ENCODE measurements at places on chromosomes 6 and 20.

- DNase-seq = no peak
These were observed 531.0 kb downstream of the EPHA7 start for GRCh38 chr6:92888316-92888715.

- DNase-seq = no peak
These were observed 136.8 kb downstream of the ZDHHC14 start for GRCh38 chr6:157517601-157518359.

DNA sequence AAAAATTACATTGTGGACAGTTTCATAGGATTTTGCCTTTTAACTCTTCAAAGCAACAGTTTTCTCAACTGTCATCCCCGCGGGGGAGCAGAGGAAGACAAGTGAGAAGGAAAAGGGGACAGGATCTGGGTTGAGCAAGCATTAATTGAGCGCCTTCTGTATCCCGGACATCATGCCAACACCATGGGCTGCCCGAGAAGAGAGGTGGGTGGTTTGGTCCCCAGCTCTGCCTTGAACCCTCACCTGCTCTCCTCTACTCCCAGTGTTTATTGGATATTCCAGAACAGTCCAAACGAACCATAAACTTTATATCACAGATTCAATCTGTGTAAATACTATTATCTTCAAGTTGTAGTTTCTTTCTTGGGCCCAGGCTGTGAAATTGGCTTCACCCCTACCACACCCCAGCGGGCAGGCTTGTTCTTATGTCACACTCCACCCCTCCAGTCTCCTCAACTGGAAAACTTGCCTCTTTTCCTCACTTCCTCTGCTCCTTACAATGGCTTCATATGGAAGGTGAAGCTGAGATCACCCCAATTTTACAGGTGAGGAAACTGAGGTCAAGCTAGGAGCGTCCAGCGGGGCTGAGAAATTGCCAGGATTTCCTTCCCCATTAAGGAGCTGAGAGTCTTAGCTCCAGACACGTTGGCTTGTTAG is 6.0 kb downstream of the PCK1 start:
- no peak for DNase-seq

- DNase-seq = no peak
These were observed 659 bp downstream of the MCUR1 start for GRCh38 chr6:13813621-13814175.

- no peak for DNase-seq
These were observed 24.6 kb downstream of the MANBAL start for GRCh38 chr20:37314099-37314498.

- no peak for DNase-seq
These were observed 6.0 kb downstream of the MMP24OS start for GRCh38 chr20:35271904-35272303.

GRCh38 chr6:80767808-80768207 is 661.3 kb downstream of the BCKDHB start:
- DNase-seq = no peak

- no peak for DNase-seq
These were observed 4.2 kb downstream of the FOXS1 start for GRCh38 chr20:31840906-31841816.

DNA sequence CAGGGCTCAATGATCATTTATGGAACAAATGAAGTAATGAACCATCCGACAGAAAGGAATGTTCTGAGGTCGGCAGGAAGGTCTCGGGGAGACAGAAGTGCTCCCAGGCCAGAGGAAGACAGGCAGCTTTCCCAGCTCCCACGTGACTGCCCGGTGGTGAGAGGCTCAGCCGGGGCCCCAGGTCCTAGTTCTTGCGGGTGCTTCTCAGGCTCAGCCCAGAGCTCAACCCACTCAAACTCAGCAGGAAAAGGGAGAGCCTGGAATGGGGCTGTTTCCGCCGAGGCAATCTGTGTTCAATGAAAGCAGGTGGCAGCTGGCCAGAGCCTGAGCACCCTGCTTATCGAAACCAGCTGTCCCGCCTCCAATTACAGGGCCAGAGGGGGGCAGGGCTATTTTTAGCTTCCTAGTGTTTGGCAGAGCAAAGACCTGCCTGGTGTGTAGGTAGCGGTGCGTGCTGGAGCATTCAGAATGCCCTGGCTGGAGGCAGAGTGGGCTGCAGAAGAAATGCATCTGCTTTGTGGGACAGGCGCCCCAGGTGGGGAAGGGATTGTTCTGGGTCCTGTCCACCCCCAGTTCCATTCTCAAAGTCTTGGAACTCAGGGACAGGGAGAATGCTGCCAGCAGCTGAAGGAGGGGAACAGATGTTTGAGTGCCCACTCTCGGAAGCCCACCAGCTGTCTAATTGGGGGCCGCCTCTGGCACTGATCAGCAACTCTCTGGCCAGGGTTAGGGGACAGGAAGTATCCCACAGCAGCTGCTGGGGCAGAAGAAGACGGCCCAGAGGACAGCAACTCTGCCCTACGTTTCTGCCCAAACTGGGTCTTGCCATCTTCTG is 145.1 kb downstream of the PREX1 start:
- DNase-seq = no peak

- no peak for DNase-seq
These were observed 29.0 kb downstream of the JARID2 start for GRCh38 chr6:15274692-15275387.

- no peak for DNase-seq
These were observed 95.5 kb upstream of the SCP2D1 start for GRCh38 chr20:18718129-18718528.
